ENCODE measurements at places on chromosomes 6 and 20.

DNA sequence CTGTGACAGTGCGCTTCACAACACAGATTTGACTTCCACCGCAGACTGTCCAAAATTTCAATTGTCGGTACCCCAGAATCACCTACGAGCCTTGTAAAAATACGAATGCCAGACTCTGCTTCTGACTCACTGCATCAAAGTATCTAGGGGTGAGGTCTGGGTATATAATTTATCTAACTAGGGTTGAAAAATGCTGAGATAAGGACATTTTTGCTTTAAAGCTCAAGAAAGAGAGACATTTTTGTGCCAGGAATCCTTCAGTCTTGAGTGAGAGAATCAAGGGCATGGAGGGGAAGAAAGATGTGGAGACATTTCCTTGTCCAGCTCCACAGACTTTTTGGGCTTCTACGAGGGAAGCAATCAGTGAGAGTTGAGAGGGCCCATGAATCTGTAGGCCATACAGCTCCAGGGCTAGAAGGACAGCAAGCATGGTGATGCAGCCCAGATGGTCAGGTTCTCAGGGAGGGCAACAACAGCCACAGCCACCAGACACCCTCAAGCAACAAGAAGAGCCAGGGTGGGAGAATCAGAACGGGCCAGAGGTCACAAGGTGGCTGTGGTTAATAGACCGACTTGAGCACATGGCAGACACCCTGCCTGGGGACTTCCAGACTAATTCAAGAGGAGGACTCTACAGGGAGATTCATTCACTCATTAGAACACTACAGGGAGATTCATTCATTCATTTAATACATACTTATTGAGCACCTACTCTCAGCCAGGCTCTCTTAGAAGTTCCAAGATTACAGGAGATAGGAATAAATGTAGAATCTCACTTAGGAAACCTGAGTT is 211.1 kb upstream of the PRDM1 start:
- no peak for DNase-seq

- no peak for DNase-seq
Observed at GRCh38 chr20:34058831-34059230, 53.2 kb downstream of the EIF2S2 start.

- DNase-seq, result no peak
Observed at GRCh38 chr6:55567558-55567957, 11.4 kb downstream of the HMGCLL1 start.

- DNase-seq, result no peak
Observed at GRCh38 chr6:1726341-1726768, 116.6 kb downstream of the FOXC1 start.

- DNase-seq, result no peak
Observed at GRCh38 chr6:167152862-167153261, 4.9 kb downstream of the GPR31 start.

- peak; percentile 72 for DNase-seq
Observed at GRCh38 chr6:80605165-80605989, 498.9 kb downstream of the BCKDHB start.

- DNase-seq, result peak; percentile 89
Observed at GRCh38 chr20:4973330-4974097, 27.8 kb downstream of the SLC23A2 start.

- no peak for DNase-seq
Observed at GRCh38 chr6:14277405-14277930, 159.9 kb downstream of the CD83 start.

DNA sequence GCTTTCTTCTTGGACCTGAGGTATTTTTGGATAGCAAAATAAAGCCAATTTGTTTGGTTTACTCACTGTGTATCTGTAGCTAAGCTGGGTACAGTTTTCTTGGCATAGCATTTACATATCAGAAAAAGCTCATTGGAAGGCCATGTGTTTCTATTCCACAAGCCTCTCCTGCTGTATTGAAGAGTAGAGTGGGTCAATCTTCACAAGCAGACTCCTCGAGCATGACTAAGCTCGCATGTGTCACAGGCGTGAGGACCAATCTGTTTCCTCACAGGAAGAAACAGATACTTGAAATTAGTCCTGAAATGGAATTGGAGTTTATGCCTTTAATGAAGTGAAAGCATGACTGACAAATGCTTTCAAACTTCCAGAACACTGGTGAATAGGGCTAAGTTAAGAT is 1279.0 kb upstream of the MAP3K7 start:
- DNase-seq, result no peak

DNA sequence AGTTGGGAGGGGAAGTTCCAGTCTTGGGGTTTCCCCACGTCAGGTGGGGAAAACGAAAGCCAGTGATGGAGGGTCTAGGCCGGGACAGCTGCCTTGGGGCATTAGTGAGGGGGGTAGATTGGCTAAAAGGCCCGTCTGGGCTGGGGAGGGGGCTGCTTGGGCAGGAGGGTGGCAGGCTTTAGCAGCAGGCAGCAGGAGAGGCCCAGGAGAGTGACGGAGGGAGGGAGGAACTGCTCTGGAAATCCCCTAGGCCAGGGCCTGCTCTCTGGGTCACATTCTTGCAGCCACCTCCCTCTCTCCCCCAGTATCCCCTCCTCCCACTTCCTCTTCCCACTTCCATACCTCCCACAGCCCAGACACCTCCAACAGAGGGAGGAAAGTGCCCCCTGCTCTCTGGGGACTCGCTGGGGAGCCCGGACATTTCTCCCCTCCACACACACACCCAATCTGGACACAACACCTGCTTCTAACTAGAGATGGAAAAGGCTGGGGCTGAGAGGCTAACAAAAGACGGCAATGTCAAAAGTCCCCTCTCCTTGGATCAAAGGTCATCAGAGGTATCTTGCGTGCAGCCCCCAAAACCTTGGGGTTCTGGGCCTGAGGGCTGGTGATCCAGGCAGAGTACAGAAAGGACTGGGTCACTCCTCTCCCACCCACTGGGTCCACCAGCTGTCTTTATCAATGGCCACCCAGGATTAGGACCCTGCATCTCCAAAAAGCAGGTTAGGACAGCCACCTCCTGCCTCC is 1.8 kb downstream of the NFKBIE start:
- no peak for DNase-seq

- no peak for DNase-seq
Observed at GRCh38 chr6:130118236-130118635, 99.9 kb downstream of the L3MBTL3 start.

GRCh38 chr6:118177720-118178119 is 270.7 kb downstream of the SLC35F1 start:
- no peak for DNase-seq

DNA sequence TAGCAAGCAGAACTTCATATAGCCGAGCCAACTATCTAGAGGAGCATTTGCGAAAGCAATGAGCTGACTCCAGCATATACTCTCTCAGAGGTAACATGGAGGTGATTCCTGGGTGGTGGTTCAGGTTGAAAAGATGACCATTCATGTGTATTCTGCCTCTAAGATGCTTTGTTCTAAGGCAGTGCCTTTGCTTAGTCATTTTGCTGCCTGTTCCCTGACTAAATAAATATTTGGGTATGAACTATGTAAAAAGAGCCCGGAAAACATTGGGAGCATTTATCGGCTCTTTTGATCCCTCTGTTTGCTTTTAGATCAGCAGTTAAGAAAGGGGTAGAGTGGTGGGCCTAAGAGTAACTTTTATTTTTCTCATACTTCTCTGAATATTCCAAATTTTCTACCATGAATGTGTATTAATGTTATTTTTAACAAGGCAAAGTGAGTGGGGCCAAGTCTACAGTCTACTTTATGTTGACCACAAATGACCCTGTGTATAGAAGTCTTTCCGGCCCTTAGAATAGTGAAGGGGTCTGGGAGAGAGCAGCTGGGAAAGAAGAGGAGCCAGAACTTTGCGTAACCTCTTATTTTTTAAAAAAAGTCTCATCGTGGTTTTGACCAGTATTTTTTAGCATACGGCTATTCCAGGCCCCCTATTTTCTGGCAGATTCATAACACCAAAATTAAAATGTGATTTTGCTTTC is 206.5 kb upstream of the EYA4 start:
- no peak for DNase-seq

GRCh38 chr6:112503091-112503596 is 156.0 kb downstream of the RFPL4B start:
- DNase-seq, result peak; percentile 15

- no peak for DNase-seq
Observed at GRCh38 chr6:110606151-110606550, 129.7 kb upstream of the SLC22A16 start.

- DNase-seq, result no peak
Observed at GRCh38 chr20:18831830-18832499, 18.4 kb downstream of the SCP2D1 start.

DNA sequence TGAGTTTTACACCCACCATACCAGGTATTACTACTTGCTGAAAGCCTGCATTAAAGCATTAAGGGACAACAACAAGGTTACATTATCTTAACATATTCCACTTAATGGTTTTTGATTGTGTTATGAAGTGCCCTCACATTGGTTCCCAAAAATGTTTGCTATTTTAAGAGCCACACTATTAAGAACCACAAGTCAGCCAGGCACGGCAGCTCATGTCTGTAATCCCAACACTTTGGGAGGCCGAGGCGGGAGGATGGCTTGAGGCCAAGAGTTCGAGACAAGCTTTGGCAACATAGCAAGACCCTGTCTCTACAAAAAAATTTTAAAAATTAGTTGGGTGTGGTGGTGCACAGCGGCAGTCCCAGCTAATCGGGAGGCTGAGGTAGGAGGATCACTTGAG is 28.2 kb downstream of the ATXN1 start:
- no peak for DNase-seq

DNA sequence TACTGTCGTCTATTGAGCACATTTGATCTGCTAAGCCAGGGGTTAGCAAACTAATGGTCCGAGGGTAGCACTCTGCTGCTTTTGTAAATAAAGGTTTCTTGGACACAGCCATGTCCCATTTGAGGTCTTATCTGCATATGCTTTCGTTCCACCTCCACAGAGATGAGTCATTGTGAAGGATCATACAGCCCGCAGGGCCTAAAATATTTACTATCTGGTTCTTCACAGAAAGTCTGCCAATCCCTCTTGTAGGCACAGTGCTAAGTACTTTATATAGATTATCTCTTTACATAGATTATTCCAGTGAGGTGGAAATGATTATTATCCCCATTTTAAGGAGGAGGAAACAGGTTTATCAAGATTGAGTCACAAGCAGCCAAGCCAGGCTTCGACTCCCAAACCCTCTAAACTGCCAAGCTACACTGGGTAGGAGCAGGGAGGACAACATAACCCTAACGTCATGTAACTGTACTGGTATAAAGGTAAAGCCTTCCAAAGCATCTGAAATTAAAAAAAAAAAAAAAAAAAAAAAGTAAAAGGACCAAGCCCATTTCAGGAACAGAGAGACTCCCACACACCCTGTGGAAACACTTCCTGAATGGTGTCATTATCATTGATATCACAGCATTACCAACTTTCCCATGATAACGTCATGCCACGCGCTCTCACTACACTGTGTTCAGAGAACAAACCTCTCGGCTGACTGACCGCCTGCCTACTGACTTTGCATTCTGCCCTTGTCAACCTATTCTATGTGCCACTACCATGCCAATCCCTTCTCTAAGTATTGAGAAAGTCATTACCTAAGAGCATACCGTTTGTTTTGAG is 101.0 kb downstream of the KIF16B start:
- DNase-seq, result peak; percentile 22

- no peak for DNase-seq
Observed at GRCh38 chr6:167770291-167770955, 56.3 kb upstream of the AFDN start.

GRCh38 chr20:21523281-21523868 is 9.5 kb upstream of the NKX2-2 start:
- DNase-seq, result no peak

- peak; percentile 76 for DNase-seq
Observed at GRCh38 chr6:154615483-154616025, 105.1 kb upstream of the CNKSR3 start.

GRCh38 chr20:52461582-52461981 is 270.0 kb upstream of the ZFP64 start:
- DNase-seq, result no peak

- DNase-seq, result no peak
Observed at GRCh38 chr6:158978757-158979156, 21.2 kb downstream of the RSPH3 start.

DNA sequence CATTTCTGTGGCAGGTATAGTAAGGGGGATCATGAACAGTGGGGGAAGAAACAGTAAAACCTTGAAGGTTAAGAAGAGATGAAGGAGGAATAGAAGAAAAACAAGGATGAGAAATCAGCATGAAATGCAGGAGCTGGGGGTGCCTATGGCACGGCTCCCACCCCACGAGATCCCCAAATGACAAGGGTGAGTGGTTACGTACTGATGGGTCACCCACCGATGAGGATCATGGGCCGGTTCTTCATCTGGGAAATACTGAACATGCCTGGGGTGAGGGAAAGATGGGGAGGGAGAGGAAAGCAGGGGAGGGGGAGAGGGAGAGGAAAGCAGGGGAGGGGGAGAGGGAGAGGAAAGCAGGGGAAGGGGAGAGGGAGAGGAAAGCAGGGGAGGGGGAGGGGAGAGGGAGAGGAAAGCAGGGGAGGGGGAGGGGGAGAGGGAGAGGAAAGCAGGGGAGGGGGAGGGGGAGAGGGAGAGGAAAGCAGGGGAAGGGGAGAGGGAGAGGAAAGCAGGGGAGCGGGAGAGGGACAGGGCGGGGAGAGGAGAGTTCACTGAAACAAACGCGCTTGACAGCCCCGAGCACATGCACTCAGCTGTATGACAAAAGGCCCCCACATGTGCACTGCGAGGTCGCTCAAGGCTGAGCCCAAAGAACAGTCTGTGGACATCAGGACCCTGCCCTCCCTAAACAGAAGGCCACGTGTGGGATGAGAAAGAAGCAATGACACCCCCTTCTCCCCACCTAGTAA is 25.3 kb downstream of the MOCS1 start:
- no peak for DNase-seq

DNA sequence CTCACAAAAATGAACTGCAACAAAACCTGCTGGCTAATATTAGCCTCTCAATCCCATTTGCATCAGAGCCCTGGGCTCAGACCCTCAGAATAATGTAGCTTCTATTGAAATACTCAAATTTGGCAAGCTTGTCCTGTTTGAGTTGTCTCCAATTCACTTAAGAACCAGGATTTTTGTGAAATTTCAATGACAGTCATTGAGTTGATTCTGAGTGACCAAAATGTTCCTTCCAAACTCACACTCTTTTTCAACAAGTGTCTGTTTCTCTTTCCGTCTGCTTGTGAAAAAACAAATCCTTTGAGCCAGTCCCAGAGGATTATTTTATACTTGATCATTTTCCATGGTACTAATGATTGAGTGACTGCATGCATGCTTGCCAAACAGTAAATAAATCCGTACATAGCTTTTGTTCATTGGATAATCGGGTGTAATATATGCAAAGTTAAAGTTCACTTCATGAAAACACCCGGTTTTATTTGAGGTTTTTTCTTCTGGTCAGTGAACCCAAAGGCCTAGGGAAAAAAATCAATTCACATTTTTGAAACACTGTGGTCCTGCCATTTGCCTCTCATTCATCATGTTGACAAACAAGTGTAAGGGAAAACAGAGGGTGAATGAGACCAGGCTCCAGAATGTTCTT is 16.4 kb upstream of the SLC22A2 start:
- DNase-seq, result no peak

GRCh38 chr6:30837870-30838269 is 46.4 kb upstream of the DDR1 start:
- no peak for DNase-seq

DNA sequence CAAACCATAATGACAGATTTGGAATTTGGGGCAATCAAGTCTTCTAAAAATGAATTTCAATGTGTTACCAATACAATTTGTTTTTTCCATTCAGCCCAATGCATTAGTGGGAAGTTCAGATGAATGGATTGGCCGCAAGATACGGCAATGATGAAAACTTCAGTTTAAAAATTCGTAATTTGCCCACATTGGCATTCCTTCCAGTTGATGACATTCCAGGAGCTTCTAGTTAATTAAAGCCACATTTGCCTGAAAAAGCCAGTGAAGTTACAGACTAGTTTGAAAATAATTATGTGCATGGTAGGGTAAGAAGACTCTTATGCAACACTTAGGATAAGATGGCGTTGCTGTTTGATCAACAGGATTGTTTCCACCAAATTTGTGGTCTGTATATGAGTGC is 46.2 kb downstream of the NHLRC1 start:
- no peak for DNase-seq

All from SK-MEL-5 (cell line).